ENCODE measurements at places on chromosomes 1 and 21.

DNA sequence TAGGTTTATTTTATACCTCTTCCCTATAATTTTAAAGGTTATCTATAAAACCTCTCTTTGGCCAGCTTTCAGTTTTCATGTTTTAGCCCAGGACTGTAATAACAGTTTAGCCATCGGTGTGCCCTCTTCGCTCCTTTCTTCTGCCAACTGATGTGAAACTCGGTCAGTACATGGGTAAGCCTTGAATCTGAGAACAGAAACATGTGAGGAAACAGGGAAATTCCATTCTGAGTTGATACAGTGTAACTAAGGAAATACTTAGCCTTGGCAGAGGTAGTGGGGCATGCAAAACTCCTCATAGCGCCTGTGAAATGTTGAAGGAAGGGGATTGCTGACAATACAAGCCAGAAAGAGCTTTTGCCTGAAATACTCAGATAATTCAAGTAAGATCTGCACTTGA lies 465.2 kb downstream of the NCAM2 start:
- DNase-seq: no peak

DNA sequence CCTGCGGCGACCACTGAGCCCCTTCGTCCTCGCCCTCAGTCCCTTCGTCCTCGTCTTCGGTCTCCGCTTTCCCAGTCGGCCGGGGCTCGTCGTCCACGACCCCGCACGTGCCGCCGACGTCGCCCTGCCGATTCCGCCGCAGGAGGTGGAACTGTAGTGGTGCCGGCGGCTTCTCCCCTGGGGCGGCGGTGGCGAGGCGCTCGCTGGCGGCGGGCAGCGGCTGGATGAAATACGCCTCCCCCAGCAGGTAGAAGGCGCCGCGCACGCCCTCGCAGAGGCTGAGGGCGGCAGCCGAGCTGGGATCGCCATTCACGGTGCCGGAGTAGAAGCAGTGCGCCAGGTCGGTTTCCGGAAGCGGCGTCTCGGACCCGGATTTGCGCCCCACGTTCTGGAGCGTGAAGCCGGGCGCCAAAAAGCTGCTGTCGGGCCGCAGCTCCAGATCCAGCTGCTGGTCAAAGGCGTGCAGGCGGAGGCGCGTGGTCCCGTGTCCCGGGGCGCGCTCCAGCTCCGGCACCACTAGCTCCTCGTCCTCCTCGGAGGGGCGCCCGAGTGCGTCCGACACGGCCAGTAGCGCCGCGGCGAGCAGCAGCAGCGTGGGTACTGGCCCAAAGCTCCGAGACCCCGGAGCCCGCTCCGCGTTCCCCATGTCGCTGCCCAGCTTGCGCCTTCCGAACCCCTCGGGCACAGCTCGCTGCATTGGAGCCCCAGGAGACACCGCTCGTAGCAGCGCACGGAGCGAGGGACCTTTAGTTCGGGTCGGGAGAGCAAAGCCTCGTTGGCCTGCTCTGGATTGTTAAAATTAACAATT lies 747 bp downstream of the ADAMTS1 start:
- DNase-seq: no peak

DNA sequence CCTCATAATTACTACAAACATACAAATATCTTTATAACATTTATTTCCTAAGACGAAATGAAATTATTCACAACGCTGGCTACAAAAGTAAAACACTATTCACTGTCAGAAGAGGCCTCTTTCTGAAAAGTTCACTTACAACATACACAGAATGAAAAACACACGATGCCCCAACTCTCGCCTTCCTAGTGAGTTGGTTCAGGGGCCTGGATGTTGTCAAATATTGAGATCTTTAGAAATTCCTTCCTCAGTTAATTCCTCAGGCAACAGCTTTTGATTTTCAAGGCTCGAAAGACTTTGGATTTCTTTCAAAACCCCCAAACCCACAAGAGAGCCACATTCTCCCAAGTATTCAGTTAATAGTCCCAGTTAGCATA lies 14.2 kb upstream of the KCNE1 start:
- peak; percentile 4 for DNase-seq

DNA sequence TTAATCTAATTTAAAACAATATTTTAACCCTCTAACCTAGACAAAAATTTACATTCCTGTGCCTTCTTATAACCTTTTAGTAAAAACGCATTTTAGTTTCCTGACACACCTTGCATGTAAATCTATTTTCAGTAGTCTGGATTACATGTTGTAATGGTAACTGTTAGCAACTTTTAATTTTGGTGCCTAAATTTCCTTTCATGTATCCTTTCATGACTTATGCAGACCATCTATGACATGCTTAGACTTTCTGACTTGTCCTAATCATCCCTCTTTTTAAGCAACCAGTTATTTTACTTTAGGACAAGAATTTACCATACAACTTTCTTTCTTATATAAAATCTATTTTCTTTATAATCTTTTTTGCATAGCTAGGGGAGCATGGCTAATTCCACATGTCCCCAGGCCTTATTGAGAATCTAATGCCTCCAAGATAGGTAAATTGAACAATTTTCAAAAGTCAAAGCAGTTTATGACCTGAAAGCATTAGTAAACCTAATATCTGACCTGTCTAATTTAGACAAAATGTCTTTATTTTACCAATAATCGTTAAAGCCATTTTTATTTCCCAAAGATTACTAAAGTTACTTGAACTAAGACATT lies 57.5 kb upstream of the IL12RB2 start:
- DNase-seq: no peak

- DNase-seq: no peak
Measured at GRCh38 chr1:225896937-225897549, 8.1 kb upstream of the LEFTY1 start.

DNA sequence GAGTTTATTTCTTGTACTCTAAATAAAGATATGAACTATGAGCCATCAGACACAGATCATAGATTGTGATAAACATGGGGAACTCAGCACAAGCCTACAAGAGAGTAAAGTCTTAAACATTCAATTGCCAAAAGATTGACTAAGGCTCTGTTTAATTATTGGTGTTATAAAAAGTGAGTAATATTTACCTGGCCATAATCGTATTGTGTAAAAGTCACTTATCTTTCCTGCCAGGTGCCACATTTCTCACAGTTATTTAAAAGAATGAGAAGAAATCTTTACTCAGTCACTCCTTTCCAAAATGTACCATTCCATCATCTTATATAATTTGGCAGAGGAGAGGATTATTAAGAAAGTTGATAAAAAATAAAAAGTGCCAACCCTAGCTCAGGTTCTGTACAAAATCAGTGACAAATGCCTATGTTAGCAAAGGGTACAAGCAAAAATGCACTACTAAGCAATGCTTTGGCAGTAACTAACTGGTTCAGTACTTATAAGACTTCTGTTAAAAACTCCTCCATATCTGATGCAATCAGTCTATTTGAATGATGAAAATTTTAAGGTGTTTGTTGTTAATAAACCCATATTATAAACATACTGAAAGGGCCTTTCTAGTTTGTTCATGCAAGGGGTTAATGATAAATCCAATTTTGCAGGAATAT lies 5.8 kb upstream of the NR5A2 start:
- no peak for DNase-seq

DNA sequence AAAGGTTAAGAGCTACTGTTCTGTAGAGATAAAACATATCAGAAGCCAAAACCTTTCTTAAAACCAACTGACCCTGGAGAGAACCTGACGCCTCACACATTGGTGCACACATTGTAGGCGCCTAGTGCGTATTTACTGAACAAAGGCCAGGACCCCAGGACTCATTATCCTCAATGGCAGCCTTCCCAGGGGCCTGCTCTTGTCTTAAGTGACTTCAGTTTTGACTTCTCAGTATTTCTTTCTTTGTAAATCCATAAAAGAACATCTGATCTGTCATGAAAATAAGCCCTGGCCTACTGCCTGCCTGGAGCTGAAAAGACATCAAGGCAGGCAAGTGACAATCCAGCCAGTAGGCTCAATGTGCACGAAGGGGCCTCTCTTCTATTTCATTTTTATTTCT lies 27.6 kb downstream of the ABCA4 start:
- DNase-seq: no peak

DNA sequence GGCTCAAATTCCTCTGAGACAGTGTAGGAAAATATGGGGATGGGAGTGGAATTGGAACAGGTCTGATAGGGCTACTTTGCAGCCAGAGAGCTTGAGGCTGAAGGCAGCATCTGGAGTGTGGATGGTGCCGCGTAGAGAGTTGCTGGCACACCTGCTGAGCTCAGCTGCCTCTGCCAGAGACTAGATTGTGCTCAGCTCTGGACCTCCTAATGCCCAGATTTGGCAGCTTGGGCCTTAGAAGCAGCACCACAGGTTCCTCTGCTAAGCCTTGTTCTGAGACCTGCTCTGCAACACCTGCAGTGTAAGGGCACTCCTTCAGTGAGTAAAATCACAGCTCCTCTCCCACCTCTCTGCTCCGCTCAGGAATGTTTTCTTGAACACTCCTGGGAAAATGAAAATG lies 23.3 kb downstream of the ACOT11 start:
- DNase-seq: no peak

GRCh38 chr1:172144445-172145061 lies 275.9 kb upstream of the C1orf105 start:
- peak; percentile 77 for DNase-seq

DNA sequence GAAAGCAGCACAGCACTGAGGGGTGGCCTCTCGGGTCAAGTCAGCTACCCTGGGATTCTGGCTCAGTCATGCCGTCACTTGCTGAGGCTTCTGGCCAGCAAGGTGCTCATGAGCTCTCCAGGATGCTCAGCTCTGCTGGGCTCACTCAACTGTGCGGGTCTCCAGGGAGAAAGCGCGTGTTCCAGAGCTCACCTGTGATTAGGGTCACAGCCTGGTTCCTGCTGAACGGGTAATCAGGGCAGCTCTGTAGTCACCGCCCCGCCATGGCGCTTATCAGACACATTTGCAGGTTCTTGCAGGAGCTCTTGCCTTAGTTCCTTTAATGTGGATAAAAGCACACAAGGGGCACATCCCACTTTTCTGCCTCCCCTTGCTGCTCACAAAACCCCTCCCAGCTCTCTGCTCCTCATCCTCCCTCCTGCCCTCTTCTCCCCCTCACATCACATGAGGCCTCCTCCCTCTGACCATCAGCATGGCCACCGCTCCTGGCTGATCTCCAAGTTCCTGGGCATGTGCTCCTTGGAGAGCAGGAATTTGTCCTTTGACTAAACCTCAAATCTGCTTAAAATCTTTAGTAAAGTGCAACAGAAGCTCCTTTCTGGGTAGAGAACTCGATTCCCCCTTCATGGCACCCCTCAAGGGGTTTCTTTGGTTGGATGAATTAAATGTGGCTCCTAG lies 2.0 kb downstream of the PCP4 start:
- no peak for DNase-seq

DNA sequence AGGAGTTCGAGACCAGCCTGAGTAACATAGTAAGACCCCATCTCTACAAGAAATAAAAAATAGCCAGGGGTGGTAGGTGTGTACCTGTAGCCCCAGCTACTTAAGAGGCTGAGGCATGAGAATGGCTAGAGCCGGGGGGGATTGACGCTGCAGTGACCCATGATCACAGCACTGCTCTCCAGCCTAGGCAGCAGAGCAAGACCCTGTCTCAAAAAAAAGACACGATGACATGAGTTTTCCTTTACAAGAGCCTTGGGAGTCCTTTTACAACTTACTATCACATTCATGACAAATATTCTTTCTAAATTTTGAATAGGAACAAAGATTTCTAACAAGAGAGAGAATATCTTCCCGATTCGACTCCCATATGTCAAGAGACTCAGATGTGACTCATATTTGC lies 3.3 kb upstream of the BRWD1 start:
- no peak for DNase-seq

GRCh38 chr1:37879865-37880264 lies 20.5 kb upstream of the MTF1 start:
- no peak for DNase-seq

DNA sequence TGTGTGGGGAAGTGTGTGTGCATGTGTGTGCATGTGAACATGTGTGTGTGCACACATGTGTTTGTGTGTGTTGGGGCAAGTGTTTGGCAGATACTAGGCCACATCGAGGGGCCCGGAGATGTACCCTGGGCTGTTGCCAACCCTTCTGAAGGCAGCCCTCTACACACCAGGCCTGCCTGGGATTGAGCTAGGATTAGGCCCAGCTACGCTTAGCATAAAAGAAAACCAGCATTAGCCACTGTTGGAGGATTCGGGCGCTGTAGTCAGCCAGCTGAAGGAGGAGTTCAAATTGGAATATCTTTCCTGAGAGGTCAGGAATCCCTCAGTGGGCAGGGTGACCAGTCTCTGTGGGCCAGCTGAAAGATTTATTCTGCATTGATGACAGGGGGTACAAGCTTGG lies 10.6 kb upstream of the ALX3 start:
- no peak for DNase-seq

Data from kidney capillary endothelial cell (primary cell).